NCI-H2029 treated with DMSO at 0.1 percent for 48 hours (cell line): ENCODE measurements at places on chromosomes 7 and 10.
A peak's percentile ranks its signal among the peaks of the same experiment; 100 is the strongest.

GRCh38 chr7:37408291-37409228, 40.1 kb downstream of the ELMO1 start:
- DNase-seq = no peak

- DNase-seq = no peak
Measured at GRCh38 chr10:83677795-83678194, 461.5 kb upstream of the GHITM start.

DNA sequence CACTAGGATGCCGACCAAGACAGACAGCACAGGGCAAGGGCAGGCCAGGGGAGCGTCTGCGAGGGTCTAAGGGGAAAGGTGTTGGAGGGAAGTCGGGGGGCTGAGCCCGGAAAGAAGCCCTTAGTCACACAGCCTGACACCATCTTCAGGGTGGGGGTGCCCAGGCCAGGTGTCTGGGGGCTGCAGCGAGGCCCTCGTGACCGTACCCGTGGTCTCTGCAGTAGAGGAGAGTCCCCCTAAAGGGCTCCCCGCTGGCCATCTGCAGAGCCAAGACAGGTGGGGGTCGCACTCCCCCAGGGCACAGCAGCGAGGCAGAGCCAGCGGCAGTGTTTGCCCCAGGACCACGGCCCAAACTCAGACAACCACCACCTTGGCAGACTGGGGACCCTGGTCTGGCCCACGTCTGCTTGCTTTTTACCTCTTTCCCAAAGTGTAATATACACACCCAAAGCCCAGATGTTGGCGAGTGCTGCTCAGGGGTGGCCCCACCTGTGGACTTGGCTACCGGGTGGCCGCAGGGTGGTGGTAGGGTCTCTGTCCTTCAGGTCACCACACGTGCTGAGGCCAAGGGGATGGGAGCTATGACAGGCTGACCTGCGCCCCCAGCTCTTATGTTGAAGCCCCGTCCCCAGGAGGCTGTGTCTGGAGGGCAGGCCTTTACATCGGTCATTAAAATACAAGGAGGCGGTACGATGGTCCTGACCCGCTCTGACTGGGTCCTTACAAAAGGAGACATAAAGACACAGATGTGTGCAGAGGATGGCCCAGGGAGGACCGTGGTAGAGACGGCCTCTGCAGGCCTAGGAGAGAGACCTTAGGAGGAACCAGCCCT, 107.4 kb downstream of the DNAJB6 start:
- no peak for DNase-seq

GRCh38 chr7:116083796-116084195, 53.2 kb upstream of the TFEC start:
- DNase-seq = no peak

DNA sequence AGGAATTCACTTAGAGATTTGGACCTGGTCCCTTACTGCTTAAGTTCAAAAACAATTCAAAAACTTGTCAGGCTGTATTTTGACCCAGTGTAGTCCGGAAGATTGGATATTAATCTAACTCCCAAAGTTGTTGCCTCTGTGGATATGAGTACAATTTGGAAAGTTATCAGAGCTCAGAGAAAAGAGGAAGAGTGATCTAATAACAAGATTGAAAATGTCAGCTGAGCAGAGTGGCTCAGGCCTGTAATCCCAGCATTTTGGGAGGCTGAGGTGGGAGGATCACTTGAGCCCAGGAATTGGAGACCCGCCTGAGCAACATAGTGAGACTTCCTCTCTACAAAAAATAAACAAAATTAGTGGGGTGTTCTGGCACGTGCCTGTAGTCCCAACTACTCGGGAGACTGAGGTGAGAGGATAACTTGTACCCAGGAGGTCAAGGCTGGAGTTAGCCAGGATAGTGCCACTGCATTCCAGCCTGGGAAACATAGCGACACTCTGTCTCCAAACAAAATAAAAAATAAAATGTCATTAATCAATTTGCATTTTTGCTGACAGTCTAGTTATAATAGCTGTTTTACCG, 3.2 kb upstream of the ASCC1 start:
- DNase-seq = no peak

GRCh38 chr7:42982604-42983115, 50.5 kb downstream of the MRPL32 start:
- no peak for DNase-seq

GRCh38 chr7:91550931-91551330, 286.7 kb downstream of the FZD1 start:
- no peak for DNase-seq

DNA sequence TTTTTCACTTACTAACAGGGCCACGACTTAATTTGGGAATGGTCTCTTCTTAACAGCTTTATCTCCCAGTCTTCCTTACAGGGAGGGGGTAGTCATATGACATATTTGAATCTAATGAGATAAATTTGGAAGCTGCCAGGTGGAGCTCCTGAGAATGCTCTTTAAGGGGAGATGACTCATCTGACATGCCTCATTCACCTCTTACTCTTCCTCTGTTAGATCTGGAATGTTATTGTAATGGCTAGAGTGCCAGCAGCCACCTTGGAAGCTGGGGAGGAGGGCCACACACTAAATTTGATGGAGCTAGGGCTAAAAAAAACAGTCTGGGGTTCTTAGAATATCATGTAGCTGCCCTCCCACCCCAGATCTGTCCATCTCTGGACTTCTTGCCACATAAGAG, 22.7 kb downstream of the HECW1 start:
- DNase-seq = no peak

DNA sequence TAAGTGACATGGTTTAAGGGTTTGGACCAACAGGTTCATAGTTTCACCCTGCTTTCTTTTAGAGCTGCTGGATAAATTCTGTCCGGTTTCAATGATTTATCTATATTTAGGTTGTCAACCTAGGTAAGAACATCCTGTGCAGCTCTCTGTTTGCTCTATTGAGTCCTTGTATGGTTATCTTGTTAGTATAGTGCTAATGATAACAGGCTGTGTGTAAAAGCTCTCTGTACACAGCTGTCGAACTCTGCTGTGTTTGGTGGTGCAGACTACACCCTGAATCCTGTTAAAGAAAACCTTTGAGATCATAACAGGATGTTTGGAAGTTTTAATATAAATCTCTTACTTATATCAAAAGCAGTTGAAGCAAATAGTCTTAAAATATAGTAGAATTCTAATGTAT, 219.2 kb downstream of the SDK1 start:
- peak; percentile 64 for DNase-seq

DNA sequence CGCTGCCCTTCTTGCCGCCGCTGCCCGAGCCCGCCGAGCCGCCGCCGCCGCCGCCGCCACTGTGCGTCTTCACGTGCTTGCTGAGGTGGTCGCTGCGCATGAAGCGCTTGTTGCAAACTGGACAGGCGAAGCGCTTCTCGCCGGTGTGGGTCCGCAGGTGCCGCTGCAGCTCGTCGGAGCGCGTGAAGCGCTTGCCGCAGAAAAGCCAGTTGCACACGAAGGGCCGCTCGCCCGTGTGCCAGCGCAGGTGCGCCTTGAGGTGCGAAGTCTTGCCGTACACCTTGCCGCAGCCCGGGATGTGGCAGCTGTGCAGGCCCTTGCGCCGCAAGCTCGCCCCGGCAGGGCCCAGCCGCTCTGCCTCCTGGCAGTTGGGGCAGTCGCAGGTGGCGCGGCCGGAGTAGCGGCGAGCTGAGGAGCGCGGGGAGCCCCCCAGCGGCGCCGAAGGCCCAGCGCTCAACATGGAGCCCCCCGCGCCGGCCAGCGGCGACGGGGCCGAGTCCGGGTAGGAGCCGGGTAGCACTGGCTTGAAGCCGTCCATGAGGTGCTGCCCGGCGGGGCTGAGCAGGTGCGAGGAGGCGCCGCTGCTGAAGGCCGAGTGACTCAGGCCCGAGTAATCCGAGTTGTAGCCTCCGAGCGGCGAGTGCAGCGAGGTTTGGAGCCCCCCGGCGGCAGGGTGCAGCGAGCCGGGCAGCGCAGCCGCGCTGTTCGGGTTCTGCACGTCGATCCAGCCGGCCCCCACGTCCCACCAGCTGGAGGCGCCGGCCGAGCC, 2.1 kb downstream of the SP8 start:
- no peak for DNase-seq

DNA sequence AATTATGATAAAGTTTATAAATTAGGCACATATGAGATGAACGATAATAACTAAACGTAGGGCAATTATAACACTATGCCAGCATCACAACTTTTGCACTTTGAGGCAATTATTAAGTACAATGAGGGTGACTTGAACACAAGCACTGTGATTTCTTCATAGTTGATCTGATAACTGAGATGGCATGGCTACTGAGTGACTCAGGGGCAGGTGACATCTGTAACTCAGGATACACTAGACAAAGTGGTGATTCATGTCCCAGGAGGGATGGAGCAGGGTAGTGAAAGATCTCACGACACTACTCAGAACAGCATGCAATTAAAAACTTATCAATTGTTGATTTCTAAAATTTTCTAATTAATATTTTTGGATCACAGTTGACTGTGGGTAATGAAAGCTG, 98.3 kb upstream of the ARHGAP21 start:
- DNase-seq = no peak

DNA sequence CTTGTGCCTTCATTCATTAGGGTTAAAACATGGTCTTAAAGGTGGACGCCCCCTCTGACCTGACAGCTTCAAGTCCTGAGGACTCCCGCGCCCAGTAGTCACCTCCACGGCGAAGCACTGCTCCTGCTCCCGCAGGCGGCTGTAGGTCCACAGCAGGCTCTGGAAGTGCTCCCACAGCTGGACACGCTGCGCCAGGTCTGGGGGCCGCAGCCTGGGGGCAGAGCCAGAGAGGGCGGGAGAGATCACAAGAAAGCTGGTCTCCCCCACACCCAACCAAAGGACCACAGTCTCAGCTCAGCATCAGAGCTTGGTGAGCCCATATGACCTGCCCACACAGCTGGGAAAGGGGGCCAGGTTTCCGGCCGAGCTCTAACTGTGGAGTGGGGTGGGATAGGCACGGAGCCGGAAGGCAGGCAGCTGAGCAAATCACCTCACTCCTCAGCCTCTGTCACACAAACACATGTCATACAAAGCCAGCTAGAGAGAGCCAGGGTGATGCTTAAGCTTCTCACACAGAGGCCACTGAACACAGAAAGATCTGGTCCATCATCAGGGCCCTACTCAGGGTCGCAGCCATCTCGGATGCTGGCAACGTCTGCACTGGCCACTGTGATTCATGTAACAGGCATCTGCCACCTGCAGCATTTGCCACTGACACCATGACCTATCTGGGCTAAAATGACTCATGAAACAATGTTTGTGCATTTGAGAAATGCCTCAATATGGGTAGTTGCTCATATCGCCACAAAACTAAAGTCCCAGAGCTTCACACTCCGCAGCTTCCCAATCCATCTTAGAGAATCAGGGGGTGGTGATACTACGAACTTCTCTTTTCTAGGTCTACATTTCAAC, 12.6 kb downstream of the HPS1 start:
- DNase-seq = no peak

GRCh38 chr10:88216976-88217375, 353.6 kb downstream of the PTEN start:
- DNase-seq = no peak

GRCh38 chr7:69398986-69399385, 199.3 kb upstream of the AUTS2 start:
- DNase-seq = no peak

GRCh38 chr7:33346055-33346454, 216.7 kb downstream of the BBS9 start:
- DNase-seq = no peak

DNA sequence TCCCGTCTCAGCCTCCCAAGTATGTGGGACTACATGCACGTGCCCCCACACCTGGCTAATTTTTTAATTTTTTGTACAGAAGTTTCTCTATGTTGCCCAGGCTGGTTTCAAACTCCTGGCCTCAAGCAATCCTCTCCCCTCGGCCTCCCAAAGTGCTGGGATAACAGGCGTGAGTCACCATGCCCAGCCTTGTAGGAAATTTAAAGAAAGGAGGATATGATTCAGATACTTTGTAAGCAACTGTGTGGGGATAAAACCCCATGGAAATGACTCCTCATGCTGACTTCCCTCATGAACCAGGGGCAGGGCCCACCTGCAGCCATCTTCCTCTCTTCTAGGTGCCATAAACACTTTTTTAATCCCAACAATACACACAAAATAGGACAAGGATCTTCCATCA, 50.2 kb downstream of the APBB1IP start:
- no peak for DNase-seq

DNA sequence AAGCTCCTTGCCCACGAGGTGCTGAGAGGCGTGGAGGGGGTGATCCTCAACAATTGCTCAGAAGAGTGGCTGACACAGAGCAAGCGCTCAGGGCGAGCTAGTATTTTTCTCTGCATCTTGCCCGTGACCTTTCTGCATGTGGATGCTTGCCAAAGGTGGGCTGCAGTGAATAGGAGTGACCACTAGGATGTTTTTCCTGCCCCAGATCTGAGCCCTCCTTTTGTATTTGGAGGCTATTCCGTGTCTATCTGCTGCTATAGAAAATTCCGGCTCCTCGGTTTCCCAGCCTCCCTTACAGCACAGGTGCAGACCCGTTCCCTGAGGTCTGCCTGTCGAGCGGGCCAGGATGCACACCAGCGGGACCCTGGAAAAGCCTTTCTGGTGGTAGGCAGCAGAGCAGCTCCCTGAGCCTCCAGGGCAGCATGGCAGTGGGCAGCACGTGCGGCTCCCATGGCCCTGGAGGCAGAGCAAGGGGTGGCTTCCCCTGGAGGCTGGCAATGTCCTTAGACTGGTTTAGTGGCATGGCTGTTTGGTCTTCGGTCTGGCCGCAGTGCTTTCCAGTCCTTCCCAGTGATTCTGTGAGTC, 145.1 kb upstream of the PCBD1 start:
- no peak for DNase-seq

- no peak for DNase-seq
Measured at GRCh38 chr10:132095403-132096113, 29.8 kb downstream of the JAKMIP3 start.

DNA sequence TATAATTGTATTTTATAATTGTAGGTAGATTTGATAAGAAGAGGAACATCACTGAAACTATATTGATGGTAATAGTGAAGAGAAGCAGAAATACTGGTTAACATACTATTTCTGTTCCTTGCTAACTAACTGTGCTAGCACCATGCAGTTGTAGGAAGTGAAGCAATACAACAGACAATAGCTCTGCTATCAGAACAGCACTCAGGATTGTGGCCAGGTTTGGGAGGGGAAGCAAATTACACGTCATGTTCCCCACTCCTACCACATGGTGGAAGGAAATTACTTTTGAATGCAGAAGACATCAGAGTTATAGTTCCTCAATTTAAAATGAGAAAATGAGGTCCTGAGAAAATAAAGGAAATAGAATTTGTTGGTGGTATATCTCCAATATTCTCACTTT, 151.1 kb downstream of the DGKB start:
- no peak for DNase-seq

GRCh38 chr7:50544992-50545391, 20.2 kb downstream of the DDC start:
- DNase-seq = peak; percentile 31
